Chondrocyte (in vitro differentiated cells): ENCODE measurements at places on chromosomes 6 and 20. TPM values are rescaled to one million over a fixed set of nuclear protein-coding genes. Genes with fewer than 3 reads are reported as not detected.

CAPN11 gene
- 0.07 TPM in 1 of 3 replicates, not detected in the others for total RNA-seq

EEF1A2 gene
- total RNA-seq: 0.34 to 6.5 TPM (median 5.5 TPM) in 3 replicates

PSMF1 gene
- total RNA-seq: 99.4 to 117 TPM (median 110 TPM) in 3 replicates

DNA sequence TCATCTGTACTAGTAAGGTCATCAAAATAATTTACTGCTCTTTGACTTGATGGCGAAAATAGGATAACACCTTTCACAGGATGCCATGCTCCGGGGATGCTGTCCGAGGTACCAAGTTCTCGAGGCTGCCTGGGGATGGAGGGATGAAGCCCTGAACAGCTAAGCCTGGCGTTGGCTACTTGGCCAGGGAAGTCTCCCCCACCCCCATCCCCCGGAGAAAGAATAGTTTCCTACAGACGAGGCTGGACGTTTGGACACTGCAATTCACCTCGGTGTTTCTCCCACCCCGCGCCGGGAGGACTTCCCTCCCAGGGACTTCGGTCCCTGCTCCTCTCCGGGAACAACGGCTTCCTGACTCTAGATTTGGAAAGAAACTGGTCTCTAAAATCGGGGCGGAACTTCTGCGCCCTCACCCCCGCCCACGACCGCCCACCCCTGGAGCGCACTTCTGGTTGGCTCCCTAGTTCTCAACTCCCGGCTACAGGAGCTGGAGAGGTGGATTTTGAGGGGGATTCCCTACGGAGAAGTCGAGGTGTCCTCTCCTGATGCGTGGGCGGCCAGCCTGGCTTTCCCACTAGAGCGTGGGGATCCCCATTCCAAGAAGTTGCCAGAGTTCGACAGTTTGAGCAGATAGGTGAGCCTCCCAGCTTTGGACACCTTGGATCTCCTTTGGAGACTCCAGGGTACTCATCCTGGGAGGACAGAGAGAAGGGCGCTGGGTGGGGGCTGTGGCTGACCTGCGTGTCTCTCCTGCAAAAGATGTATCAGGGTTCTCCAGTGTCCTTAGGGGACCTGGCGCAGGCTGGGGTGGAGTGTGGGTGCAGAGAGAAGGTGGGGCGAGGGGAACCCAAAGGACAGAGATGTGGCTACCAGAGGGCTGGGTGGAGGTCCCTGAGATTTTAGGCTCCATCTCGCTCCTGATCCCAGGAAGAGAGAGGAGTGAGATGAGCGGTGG lies 1.1 kb downstream of the PCSK2 start:
- peaks cover 64% of the 10 kb centered on the region for H3K27me3 ChIP-seq
- DNase-seq: no peak
- H3K27ac ChIP-seq: no peak overlapping the region
- peaks cover 18% of the 10 kb centered on the region for H3K4me1 ChIP-seq
- no peak overlapping the region for H3K4me3 ChIP-seq
- no peaks in the 10 kb centered on the region for H3K36me3 ChIP-seq

GRCh38 chr20:50713657-50714101 lies 17.7 kb upstream of the PARD6B start:
- H3K27ac ChIP-seq: no peak overlapping the region
- H3K4me3 ChIP-seq: no peak overlapping the region
- DNase-seq: no peak
- peaks cover 6% of the 10 kb centered on the region for H3K36me3 ChIP-seq

DNA sequence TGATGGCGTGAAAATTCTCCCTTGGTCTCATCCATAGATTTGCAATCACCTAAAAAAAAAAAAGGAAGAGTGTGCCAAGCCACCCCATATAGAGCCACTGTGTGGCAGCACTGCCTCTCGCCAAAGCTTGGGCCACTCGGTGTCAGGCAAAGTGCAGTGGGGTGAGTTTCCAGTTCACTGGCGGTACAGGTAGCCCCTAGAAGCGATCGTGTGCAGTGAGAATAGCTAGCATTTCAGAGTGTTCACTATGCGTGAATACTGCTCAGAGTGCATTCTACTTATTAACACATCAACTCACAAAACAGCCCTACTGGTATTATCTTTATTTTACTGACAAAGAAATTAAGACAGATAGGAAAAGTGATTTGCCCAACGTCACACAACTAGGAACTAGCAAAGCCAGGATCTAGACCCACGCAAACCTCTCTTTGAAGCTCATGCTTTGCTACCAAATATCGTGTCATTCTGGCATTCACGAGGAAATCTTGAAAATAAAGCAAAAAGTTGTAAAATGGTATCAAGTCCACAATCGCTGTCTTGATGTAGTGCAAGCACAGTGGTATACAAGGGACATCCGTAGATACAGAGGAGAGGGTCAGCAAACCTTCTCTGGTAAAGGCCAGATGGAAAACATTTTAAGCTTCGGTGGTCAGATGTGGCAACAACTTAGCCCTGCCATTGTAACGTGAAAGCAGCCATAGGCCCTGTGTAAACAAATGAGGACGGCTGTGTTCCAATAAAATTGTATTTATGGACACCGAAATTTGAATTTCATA lies 10.4 kb upstream of the GCNT2 start:
- H3K27me3 ChIP-seq: peaks cover 8% of the 10 kb centered on the region
- no peak overlapping the region for H3K27ac ChIP-seq
- no peaks in the 10 kb centered on the region for H3K36me3 ChIP-seq
- H3K4me1 ChIP-seq: peaks cover 9% of the 10 kb centered on the region
- DNase-seq: no peak

DNA sequence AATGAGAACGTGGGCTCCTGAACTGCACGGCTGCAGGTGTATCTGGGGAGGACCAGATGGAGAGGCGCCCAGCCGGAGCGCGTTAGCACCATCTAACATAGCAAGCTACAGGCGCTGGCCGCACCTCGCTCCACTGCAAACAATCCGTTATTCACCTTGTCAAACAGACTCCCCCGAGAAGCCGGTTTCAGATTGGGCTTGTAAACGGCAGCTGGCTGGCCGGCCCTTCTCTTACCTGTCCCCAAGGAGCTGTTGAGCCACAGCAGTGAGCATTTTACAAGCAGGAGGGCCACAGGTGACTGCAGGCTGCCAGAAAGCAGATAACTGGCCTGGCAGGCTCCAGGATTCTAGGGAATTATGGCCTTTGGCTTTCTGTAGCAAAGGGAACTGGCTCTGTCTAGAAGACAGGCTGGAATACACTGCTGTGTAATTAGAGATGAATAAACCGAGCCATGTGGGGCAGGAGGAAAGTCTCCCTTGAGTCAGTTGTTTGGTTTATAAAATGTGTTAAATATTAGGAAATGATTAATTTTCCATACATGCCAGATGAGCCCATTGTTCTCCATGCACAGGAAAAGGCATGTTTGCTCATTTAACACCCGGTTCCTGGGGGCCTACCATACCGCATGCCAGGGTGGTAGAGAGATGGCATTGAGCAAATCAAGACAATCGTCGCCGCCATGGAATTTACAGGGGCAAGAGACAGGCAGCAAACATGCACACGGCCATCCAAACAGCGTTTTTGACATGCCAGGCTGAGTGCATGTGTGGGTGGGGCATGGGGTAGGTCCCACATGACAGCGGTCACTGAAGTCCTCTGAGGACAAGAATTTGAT lies 159.3 kb downstream of the NFATC2 start:
- no peaks in the 10 kb centered on the region for H3K27me3 ChIP-seq
- H3K36me3 ChIP-seq: peaks cover 1% of the 10 kb centered on the region
- H3K4me1 ChIP-seq: peaks cover 17% of the 10 kb centered on the region
- no peak overlapping the region for H3K27ac ChIP-seq

GRCh38 chr6:170172392-170172791 lies 118.5 kb downstream of the DLL1 start:
- peaks cover 5% of the 10 kb centered on the region for H3K36me3 ChIP-seq
- H3K27ac ChIP-seq: no peak overlapping the region
- H3K4me3 ChIP-seq: no peak overlapping the region
- peaks cover 2% of the 10 kb centered on the region for H3K4me1 ChIP-seq
- H3K27me3 ChIP-seq: peaks cover 21% of the 10 kb centered on the region
- DNase-seq: no peak

DNA sequence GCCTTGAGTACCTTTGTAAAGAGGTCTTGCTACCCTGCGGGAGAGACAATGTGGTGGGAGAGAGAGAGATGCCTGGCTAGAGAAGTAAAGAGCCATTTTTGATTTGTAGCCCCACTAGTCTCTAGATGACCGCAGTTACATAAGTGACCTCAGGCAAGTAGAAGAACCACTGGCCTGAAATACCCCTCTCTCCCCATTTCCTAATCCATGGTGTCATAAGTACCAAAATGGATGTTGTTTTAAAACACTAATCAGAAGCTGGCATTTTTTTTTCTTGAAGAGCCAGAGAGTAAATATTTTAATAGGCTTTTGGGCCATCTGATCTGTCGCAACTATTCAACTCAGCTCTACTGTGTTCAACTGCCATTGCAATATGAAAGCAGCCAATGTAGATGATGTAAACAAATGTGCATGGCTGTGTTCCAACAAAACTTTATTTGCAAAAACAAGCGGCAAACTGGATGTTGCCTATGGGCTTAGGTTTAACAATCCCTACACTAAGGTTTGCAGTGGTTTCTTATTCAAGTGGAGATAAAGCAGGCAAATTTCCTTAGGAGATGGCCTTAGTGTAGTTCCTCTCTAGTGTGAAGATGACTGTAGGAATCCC lies 36.5 kb downstream of the RARS2 start:
- H3K27me3 ChIP-seq: no peaks in the 10 kb centered on the region
- no peak overlapping the region for H3K4me3 ChIP-seq
- DNase-seq: no peak
- H3K27ac ChIP-seq: no peak overlapping the region
